Stimulated activated CD4-positive, alpha-beta T cell treated with anti-CD3 and anti-CD28 coated beads, Interleukin-1b, Interleukin-23, amount 100 ng/mL, for 1 hour (primary cell): ENCODE measurements at places on chromosomes 5 and 9.

DNA sequence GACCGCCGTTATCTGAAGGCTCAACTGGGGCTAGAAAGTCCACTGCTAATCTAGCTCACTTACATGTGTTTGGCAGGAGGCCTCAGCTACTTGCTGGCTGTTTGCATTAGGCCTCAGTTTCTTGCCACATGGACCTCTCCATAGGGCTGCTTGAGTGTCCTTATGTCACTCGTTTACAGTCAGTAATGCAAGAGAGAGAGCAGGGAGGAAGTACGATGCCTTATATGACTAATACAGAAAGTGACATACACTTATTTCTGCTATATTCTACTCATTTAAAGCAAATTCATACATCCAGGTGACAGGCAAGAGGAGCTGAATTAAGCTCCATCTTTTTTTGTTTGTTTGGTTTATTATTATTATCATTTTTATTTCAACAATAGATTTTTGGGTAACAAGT is 179.6 kb downstream of the LURAP1L start:
- no peak for DNase-seq

GRCh38 chr5:41281215-41281810 is 68.0 kb upstream of the C6 start:
- no peak for DNase-seq

GRCh38 chr5:78835176-78835575 is 149.9 kb downstream of the ARSB start:
- no peak for DNase-seq

- no peak for DNase-seq
These were observed 1052.7 kb upstream of the ARRDC3 start for GRCh38 chr5:92435781-92436180.

- DNase-seq = peak; percentile 6
These were observed 70.7 kb upstream of the GNE start for GRCh38 chr9:36328798-36329411.
